ENCODE measurements at places on chromosomes 3 and 15.

GRCh38 chr15:91922646-91923547 is 69.4 kb downstream of the SLCO3A1 start:
- no peak for DNase-seq

GRCh38 chr3:178482981-178483380 is 53.3 kb upstream of the KCNMB2 start:
- no peak for DNase-seq

DNA sequence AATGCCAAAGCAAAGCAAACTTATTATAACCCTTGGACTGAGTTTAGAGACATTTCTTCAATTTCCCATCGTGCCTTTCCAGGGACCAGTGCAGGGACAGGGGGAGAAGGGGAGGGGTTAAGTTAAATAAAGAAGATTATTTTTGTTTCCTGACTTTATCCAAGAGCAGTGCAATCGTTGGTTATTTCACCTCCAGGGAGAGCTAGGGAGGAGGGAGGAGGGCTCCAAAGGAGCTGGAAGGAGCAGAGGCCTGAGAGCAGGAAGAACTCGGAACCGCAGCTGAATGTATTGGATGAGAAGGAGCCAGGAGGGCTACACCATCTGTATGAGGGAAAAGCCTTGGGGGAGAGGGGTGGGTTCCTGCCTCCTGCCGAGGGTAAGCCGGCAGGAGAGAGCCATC is 20.7 kb downstream of the HAPLN3 start:
- DNase-seq, result no peak

DNA sequence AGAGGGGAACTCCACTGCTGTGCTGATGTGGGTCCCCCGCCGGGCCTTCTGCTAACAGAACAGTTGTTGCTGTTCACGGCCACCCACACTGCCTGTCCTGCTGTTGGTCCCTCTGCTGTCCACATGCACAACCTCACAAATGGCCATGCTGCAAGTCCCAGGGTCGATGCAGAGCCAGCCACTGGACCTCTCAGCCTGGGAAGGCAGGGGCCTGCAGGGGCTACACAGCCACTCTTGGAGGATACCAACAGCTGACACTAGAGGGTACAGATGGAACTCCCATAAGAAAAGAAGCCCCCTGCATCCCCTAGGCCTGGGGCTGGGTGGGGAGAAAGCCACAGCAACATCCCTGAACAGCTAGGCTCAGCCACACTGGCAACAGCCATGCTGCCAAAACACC is 104.4 kb upstream of the IQSEC1 start:
- DNase-seq, result no peak

GRCh38 chr3:62370858-62371719 is 2.3 kb downstream of the FEZF2 start:
- no peak for DNase-seq

GRCh38 chr3:153330901-153331300 is 168.9 kb downstream of the RAP2B start:
- DNase-seq, result no peak

DNA sequence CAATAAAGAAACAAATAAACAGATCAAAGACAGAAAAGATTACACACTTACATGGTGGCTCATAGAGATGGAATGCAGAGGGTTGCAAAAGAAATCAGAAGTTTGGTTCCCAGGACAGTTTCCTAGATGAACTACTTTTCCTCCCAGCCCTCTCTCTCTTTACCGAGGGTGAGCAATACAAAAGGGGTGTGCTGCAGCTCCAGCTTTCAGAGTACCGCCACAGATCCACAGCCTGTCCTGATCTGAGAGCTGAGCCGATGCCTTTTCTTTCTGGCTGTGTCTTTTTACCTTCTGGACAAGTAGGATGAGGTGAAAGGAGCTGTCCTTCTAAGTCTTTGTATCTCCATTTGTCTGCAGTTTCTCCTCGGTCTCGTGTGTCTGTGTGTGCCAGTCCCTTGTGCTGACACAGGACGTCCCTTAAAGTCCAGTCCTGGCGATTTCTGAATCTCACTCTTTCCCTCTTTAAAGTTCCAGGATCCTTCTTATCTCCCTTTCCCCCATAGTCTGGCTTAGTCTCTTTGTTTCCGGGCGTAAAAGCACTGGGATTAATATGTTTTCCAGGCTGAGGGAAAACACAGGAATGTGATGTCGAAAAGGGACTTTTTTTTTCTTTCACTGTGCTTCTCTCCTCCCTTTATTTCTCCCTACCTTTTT is 540 bp downstream of the CCDC80 start:
- peak; percentile 64 for DNase-seq

- DNase-seq, result no peak
Measured at GRCh38 chr15:78691851-78692421, 50.9 kb upstream of the CHRNB4 start.

GRCh38 chr3:150464684-150465083 is 56.6 kb downstream of the TSC22D2 start:
- DNase-seq, result no peak
